HT1080 (cell line): ENCODE measurements at places on chromosomes 2 and 18. TPM values are rescaled to one million over a fixed set of nuclear protein-coding genes. Genes with fewer than 3 reads are reported as not detected.
A peak's percentile ranks its signal among the peaks of the same experiment; 100 is the strongest.

SERPINB2 gene
- 0.27 and 1.8 TPM in 2 replicates for total RNA-seq

IMPACT gene
- 25.1 and 28.1 TPM in 2 replicates for total RNA-seq

C2orf15 gene
- 0.23 TPM in 2 replicates for total RNA-seq

QPCT gene
- 0.26 TPM in 1 of 2 replicates, not detected in the other for total RNA-seq

OTX1 gene
- total RNA-seq = 0.06 TPM in 1 of 2 replicates, not detected in the other

ARHGEF4 gene
- 0.72 and 1.2 TPM in 2 replicates for total RNA-seq

VWA3B gene
- total RNA-seq = not detected in 2 replicates

MC5R gene
- total RNA-seq = not detected in 2 replicates

TRIM54 gene
- 0.13 and 1.2 TPM in 2 replicates for total RNA-seq

PTPRN gene
- total RNA-seq = 10.2 and 11.2 TPM in 2 replicates

SLC9A4 gene
- not detected in 2 replicates for total RNA-seq

SERPINB10 gene
- not detected in 2 replicates for total RNA-seq

DNA sequence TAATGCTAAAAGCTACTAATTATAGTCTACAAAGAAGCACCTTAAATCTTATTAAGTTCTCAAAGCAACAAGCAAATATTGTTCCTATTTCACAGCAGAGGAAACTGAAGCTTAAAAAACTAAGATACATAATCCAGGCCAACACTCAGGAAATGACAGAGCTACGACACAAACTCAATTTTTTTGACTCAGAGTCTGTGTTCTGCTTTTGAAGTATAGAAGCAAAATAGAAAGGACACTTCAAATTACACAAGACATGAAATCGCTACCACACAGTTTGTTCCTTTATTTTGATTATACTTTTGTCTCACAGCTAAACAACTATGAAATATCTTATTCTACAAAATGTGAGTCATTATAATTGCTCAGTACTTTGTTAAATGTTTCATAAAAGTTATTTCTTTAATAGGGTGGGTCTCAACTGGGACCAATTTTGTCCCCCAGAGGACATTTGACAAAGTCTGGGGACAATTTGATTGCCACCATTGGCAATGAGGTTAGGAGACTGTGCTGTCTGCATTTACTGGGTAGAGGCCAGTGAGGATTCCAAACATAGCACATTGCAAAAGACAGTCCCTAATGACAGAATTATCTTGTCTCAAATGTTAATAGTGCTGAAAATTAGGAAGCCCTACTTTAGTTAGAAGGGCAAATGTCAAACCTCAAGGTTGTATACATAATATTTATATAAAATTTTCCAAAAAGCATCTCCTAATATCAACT, 101.5 kb upstream of the GRB14 start:
- peak; percentile 61 for DNase-seq

DNA sequence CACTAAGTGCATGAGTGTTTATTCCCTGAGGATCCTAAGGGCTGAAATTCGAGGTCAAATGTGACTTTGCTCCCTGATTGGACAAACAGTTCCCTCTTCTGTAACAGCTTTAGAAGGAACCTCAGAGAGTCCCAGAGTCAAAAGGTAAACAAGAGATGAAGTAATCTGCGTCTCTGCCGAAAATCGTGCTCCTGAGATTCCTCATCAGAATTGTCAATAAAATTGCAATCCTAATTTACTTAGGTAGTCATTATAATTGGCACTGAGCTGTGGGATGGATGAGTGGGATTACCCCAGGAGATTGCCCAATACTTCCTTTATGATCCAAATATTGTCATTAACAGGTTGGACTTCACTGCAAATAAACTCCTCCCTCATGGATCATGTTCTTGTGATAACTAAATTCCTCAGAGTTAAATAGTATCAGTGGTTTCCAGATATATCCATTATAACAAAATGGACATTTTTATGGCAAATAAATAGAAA, 907 bp upstream of the SUCLG1 start:
- DNase-seq = no peak

GRCh38 chr18:36176711-36177110, 10.6 kb upstream of the MOCOS start:
- peak; percentile 94 for DNase-seq

GRCh38 chr2:46493971-46494250, 14.5 kb downstream of the TMEM247 start:
- DNase-seq = no peak

DNA sequence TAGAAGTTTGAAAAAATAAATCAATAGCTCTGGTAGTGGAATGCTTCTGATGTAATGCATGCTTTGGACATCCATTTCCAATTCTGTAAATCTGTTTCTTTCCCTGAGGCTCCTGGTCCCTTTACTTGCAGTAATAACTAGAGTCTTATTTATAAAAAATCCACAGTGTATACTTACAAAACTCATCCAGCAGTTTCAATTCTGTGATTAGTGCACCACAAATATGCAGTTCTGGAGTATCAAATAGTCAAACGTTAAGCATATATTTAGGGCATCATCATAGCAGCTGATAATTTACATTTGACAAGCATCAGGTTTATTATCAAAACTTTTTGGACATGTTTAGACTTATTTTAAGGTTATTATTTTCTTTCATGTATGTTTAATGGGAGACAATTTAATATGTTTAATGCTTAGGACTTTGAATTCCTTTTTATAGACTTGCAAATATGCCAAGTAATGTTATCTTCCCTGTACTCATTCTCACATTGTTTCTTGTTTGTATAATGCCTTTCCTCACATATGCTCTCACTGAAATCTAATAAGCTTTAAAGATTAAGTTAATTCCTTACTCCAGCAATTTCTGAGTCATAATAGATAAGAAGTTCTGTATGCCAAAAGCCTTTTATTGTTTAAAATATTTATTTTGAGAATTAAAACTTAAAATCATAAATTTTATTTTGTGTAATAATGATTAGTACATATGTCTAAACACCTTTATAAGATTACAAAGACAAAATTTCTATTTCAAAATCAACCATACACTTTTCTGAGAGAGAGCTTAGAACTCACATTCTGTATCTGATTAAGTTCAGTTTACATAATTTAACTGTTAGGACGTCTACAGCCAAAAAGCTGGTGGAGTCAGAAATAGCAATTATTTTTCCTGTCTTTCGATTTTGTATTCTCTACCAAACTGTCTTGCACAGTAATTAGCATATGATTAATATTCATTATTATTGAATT, 341.5 kb upstream of the TMEFF2 start:
- DNase-seq = no peak

GRCh38 chr18:44884431-44884830, 203.7 kb downstream of the SETBP1 start:
- no peak for DNase-seq

DNA sequence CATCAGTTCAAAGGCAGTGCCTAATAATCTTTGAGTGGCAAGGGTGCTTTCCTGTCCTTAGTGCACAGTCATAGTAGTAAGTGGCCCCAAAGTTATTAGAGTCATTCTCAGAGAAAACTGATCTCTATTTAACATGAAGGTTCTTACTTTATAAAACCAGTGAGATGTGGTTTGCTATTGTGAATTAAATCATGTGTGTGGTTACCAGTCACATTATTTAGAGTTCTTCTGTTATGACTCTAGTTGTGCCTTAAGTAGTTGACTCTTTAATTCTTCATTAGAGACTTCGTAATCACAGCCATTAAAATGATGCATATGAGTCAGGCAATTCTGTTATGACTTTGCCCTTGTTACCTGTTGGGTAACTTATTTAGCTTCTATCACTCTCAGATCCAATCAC, 1392.9 kb upstream of the ACVR2A start:
- no peak for DNase-seq

GRCh38 chr2:227349989-227350612, 25.1 kb downstream of the MFF start:
- no peak for DNase-seq

DNA sequence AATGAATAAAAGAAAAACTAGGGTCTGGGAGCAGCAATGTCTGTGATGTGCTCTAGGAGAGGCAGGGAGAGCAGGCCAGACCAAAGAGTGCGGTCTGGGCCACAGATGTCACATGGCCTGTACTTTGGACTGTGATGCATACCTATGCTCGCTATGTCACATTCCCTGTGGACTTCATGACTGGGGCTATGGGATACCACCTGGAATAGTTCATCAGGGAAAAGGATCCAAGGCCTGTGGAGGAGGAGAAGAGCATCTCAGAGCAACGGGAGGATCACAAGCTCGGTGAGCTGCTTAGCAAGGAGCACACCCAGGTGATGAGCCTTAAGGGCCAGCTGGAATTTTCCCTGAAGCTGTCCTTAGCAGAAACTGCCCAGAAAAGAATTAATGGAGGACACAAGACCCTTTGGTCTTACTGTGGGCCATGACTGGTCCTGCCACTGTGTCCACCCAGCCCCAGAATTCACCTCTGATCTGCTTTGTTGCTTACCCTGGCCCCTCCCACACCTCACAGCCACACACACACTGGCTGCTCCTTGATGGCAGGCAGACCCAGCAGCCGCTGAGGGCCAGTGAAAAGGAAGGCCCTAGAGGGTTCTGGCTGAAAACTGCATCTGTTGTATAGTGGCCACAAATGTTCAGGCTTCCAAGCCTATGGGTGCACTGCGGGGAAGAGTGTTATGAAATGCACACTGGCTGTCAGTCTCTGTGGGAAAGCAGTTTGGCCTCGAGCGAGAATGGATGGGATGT, 25.3 kb upstream of the GCC2 start:
- DNase-seq = no peak

- no peak for DNase-seq
Observed at GRCh38 chr2:66813976-66814375, 379.1 kb downstream of the MEIS1 start.

DNA sequence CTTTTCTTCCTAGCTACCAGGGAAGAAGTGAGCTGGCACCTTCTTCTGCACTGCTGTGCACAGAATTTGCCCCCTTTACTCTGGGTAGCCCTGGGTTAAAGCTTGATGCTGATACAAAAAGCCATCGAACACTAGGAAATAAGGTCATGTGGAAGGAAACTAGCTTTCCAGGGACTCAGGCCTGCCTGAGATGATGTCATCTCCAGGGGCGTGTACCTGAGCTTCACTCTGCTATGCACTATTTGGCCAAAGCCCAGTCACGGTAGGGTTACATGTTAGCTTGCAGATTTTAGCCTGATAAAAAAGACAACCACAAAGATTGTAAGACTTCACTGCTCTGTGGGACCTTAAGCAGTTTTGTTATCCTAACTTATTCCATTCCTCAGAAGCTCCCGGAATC, 20.4 kb downstream of the EDAR start:
- DNase-seq = no peak

GRCh38 chr2:231415029-231415428, 19.5 kb downstream of the B3GNT7 start:
- DNase-seq = no peak

GRCh38 chr2:47771211-47771610, 11.7 kb upstream of the MSH6 start:
- DNase-seq = peak; percentile 99

DNA sequence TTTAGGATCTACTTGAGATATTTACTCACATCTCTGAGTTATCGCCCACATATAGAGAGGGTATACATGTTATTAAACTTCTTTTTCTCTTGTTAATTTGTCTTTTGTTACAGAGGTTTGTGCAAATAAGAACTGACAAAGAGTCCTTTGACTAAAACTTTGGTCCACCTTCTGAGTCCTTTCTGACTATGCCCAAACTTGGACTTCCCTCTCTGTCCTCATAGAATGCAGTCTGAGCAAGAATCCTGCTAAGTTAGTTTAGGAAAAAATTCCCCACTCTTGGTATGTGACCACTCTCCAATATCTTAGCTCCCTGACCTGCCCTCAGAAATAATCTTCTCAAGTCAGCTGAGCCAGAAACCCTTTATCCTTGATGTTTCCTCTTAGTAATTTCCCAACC, 257.5 kb upstream of the REG3G start:
- no peak for DNase-seq

DNA sequence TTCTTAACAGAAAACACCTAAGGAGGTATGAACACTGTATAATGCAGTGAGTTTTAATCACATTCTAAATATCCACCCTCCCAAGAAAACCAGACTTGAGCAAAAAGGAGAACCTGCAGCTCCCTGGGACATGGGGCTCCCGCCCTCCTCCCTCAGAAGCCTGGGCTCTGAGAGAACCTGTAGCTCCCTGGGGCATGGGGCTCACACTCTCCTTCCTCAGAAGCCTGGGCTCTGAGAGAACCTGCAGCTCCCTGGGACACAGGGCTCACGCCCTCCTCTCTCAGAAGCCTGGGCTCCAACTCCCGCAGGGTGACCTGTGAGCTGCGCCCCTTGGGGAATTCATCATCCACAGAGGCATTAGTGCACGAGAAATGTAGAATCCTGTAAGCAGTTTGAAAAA, 222.9 kb downstream of the SNTG2 start:
- DNase-seq = no peak

GRCh38 chr2:216653931-216654365, 20.7 kb downstream of the IGFBP2 start:
- no peak for DNase-seq

DNA sequence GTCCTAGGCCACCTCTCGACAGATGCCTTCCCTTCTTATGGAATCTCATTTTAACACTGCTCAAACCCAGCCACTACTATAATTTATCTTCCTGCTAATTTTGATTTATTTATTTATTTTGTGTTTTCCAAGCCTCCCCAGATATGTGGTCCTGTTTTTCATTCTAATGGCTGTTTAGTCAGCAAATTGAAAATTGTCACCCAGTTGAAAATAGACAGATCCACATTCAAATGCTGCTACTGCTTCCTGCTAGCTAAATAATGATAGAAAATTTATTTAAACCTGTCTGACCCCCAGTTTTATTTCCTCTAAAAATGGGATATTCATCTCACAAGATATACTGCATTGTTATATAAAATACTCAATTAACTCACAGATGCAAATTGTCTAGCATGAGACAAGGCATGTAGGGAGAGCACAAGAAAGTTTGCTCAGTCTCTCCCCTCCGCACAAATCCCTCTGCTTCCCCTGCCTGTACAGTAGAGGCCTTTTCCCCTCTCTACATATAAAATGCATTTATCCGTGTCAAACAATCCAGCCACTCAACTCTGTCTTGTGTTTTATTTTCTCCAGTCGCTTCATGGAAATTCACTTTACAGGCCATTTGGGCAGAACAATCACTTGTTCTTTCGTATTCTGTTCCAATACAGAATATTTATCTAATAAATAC, 389.9 kb downstream of the SOX11 start:
- DNase-seq = no peak

- no peak for DNase-seq
Observed at GRCh38 chr2:73588177-73588576, 54.0 kb downstream of the NAT8 start.

DNA sequence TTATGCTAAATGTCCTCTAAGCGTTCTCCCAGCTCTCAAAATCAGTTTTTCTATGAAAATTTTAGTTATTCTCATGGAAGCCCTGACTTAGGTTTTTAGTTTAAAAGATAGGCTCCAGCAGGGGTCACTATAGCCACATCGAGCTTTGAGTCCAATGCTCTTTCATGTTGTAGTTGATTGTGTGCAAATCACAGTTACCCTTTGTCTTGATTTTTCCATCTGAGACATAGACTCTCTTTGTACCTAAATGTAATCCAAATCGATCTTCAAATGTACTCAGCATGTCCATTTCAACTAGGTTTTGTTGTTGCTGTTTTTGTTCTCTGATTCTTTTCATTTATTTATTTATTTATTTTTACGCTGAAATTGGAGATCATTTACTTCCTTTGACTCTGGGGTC, 26.4 kb upstream of the MSTN start:
- peak; percentile 48 for DNase-seq

GRCh38 chr2:6068429-6068828, 376.2 kb downstream of the SOX11 start:
- DNase-seq = no peak
